Effector CD8-positive, alpha-beta T cell (primary cell): ENCODE measurements at places on chromosomes 3 and 15.

DNA sequence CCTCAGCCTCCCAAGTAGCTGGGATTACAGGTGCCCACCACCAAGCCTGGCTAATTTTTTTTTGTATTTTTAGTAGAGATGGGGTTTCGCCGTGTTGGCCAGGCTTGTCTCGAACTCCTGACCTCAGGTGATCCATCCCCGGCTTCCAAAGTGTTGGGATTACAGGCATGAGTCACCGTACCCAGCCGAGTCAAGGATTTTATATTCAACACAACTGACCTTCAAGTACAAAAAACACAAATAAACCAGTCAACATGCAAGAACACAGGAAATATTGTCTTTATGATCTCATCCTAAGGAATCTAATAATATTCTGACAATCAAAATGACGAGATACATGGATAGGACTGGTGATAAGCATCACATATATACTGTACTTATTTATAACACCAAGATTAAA, 37.9 kb downstream of the TJP1 start:
- no peak for DNase-seq

DNA sequence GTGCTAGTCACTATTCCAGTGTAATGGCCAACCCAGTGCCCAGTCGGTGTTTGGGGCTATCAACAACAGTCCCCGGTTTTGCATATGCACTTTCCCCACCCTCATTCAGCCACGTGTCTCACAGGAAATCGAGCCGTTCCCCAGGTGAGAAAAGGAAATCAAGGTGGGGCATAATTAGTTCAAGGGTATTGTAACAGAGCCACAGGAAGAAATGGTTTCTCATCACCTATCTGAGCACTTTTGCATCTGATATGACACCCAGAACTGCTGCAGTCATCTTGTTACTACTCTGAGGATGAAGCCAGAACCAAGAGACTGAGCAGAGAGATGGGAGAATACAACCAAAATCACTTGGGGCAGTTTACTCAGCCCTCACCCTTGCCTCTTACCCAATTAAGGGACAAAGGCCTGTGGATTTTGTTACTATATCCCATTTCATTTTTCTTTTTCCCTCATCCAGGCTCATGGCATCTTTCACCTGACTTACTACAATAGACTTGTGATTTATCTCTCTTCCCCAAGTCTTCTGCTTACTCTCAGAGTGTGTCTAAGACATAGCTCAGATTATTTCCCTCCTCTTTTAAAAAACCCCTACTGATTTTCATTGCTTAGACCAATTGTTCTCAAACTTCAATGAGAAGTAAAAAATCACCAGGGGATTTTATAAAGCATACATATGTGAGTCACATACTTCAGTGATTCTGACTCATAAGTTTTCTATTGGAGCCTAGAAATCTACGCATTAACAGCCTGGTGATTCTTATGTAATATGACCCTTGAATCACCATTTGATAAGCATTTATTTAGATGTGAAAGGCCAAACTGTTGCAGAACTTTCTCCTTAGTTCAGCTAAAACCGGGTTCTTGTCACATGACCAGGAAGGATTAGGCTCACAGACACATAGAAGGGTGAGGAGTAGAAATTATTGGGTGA, 40.5 kb downstream of the TRAT1 start:
- DNase-seq: no peak

- DNase-seq: no peak
Measured at GRCh38 chr3:180252683-180253082, 215.9 kb upstream of the PEX5L start.

GRCh38 chr15:80660119-80660518, 35.0 kb upstream of the ABHD17C start:
- no peak for DNase-seq

DNA sequence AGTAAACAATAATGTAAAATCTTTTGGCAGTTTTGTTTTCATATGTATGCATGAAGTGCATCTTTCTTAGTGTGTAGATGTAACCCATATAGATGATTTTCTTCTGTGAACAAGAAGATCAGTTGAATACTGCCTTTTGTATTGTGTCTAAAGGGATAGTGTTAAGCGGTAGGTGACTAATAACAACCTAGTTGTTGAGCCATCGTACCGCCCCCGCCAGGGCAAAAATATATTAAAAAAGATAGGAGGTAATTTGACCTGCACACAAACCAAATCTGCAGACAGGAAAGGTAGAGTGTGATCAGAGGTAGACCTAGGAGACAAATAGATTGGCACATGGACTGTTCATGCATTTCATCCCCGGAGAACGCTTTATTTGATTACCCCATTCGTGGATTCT, 3.3 kb upstream of the GMNC start:
- DNase-seq: no peak
